Activated naive CD8-positive, alpha-beta T cell treated with anti-CD3 and anti-CD28 coated beads, Interleukin-2, amount 10 ng/mL, durations not matched to agents 7 days and 5 days (primary cell): ENCODE measurements at places on chromosomes 4 and X.

- DNase-seq: no peak
Observed at GRCh38 chrX:41594634-41595033, 94.1 kb upstream of the GPR34 start.

GRCh38 chr4:75822416-75822815 is 79.8 kb downstream of the PPEF2 start:
- no peak for DNase-seq

DNA sequence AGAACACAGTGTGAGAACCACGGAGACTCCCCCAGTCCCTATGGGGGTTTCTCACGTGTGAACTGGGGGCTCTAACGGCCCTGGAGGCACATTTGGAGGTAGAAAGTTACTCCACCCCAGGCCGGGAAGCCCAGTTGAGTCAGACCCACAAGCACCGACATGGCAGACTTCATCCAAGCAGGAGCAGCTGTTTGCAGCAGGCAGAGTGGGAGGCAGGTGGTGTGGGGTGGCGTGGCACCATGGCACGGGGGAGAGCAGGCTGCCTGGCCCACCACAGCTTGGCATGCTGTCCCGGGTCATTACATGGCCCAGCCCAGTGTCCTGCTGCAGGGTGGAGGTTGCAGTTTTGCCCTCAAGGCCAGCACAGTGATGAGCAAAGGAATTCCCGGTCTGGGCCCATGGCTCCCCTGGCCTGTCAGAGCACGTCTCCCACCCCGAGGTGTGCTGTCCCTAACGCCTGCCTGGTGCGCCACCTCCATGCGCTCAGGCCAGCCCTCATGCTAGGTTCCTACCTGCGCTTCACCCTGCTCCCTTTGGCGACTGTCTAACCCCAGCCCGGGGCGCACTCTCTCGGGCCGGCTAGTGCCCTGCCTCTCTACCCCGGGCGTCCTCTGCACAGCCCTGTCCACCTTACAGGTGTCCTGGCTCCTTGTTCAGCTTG is 90.6 kb upstream of the AFAP1 start:
- DNase-seq: no peak

DNA sequence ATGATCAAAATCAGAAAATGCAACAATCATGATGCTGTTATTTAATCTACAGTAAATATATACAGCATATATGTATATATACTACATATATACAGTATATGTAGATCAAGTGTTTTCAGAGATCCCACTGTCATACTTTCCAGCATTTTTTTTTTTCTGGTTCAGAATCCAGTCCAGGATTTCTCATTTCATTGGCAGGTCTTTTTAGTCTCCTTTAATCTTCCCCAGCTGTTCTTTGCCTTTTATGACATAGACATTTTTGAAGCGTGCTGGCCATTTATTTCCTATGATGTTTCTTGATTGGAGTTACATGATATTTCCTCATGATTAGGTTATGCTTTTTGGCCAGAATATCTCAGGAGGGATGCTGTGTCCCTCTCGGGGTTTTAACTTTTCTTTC is 92.0 kb upstream of the TLR2 start:
- DNase-seq: no peak

DNA sequence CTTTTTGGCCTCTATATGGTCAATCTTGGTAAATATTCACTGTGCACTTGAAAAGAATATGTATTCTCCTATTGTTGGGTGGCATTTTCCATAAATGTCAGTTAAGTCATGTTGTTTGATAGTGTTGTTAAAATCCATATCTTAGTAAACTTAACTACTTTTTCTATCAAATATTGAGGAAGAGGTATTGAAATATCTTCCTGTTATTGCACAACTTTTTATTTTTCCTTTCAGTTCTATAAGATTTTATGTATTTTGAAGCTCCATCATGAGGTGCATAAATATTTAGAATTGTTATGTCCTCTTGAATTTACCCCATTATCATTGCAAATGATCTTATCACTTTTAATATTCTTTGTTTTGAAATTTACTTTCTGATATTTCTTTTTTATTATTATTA is 3.4 kb downstream of the GK2 start:
- no peak for DNase-seq

GRCh38 chrX:30821116-30821515 is 67.9 kb downstream of the TAB3 start:
- DNase-seq: no peak

DNA sequence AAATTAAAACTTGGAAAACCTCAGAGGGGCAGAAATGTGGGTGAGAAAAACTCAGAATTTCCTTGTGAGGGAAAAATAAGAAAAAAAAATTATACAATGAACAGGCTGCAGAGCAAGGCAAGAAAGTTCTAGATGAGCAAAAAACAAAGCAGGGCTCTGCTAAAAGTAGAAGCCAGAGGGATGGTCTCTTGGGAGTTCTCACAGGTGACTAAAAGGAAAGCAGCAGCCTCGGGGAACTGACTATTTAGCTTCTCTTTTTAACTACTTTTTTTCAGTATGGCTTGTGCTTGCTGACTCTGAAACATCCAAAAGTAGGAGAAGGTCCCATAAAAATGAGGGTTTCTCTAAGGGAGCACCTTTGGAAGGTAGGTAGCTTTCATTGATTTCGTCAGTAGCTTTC is 36.4 kb downstream of the PCDH19 start:
- DNase-seq: no peak

DNA sequence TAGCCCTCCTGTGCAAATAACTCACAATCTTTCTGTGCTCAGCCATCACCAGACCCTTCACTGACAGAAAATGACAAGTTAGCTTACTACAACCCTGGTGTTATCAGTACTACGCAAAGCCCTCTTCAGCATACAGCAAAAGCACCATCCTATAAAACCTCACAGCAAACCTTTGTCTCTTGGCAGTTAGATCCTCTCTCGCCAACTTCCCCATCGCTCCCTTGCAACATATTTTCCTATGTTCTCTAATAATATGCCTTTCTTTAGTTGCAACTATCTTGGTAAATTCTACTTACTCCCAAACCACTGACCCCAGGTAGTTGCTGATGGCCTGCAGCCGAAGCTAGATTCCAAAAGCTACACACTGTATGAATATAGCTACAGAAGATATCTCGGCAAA is 856.9 kb upstream of the FRG1 start:
- no peak for DNase-seq

DNA sequence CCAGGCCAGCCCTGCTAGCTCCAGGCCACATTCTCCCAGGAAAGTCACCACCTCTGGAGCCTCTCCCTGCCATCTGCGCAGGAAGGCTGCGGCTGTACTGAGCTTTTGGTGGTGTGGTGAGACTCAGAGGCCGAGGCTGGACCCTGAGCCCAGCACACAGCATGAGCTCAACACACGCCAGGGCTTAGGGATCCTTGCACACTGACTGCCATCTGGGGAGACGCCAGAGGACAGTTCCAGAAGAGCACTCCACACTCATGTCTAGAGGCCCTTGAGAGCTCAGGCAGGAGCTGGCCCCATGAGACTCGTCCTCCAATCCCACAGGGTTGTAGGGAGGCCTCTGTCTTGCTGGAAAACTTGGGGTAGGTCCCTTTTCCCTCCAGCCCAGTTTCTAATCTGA is 40.6 kb downstream of the ABLIM2 start:
- no peak for DNase-seq

DNA sequence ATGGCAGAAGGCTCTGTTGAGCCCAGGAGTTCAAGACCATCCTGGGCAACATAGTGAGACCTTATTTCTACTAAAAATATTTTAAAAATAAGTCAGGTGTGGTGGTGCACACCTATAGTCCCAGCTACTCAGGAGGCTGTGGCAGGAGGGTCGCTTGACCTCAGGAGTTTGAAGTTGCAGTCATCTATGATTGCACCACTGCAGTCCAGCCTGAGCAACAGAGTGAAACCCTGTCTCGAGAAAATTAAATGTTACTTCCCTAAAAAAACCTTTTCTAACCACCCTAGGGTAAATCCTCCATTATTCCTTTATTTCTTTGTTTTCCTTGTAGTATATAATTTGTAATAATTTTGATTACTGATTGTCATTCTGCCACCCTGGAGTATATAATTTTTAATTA is 7.9 kb downstream of the FAM200B start:
- no peak for DNase-seq

DNA sequence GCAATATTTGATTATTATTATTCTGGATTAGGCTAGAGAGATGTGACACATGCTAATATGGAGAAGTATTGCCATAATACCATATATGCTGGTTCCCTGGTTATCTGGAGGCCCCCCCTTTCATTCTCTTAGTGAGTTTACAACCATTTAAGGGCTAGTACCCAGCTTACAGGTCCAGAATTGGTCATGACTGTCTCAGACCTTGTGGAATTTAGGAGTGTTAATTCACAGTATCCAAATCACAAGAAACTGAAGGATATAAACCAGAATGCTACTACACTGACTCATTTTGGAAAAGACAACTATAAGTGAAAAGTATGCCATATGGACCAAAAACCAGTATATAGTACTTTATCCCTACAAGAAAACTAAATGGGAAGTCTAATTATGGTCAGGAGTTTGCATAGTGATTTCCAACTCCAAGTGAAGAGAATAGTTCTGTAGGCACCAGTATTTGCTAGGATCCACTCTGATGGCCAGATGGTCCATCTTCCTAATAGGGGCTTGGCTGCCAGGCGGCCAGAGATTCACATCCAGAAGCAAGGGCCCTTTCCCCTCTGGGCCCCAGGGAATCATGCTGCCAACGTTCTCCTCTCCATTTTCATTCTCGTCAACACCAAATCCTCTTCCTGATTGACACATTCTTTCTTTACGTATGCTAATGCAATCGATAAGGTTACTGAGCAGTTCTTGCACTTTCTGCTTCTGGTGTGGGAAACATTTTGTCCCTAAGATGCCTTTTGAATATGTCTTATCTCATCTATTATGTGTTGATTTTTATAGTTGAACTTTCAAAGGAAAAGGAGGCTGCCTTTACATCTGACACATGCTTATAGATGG is 123.6 kb downstream of the SHROOM3 start:
- no peak for DNase-seq

DNA sequence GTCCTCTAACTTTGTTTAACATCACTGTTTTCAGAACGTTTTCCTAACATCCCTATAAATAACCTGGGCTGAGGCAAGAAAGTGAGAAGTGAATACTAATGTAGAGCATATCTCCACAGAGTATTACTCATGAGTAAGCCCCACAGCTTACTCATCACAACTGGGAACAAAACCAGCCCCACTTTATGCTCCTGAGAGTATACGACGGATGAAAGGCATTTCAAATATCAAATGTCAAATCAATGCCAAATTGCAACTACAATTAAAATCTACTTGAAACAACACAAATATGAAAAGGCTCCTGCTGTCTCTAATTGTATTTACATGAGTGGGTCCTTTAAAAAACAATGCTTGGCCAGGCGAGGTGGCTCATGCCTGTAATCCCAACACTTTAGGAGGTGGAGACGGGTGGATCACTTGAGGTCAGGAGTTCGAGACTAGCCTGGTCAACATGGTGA is 41.2 kb downstream of the SH3RF1 start:
- DNase-seq: no peak

GRCh38 chr4:6047130-6047673 is 29.0 kb upstream of the C4orf50 start:
- no peak for DNase-seq

DNA sequence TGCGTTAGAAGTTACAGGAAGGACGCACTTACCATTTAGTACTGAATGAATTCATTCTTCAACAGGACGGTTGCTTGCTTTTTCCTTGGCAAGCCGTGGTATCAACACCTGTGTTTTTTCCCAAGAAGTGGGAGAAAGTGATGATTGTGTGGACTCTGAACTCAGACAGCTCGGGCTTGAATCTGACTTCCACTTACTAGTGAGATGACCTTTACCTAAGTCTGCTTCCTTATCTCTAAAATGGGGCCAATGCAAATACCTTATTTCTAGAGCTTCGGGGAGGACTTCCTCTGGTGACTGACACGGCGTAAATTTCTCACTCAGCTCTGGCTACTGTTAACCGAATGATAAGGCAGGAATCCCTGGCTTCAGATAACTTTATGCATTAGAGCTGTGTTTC is 146.8 kb upstream of the RBPJ start:
- no peak for DNase-seq

DNA sequence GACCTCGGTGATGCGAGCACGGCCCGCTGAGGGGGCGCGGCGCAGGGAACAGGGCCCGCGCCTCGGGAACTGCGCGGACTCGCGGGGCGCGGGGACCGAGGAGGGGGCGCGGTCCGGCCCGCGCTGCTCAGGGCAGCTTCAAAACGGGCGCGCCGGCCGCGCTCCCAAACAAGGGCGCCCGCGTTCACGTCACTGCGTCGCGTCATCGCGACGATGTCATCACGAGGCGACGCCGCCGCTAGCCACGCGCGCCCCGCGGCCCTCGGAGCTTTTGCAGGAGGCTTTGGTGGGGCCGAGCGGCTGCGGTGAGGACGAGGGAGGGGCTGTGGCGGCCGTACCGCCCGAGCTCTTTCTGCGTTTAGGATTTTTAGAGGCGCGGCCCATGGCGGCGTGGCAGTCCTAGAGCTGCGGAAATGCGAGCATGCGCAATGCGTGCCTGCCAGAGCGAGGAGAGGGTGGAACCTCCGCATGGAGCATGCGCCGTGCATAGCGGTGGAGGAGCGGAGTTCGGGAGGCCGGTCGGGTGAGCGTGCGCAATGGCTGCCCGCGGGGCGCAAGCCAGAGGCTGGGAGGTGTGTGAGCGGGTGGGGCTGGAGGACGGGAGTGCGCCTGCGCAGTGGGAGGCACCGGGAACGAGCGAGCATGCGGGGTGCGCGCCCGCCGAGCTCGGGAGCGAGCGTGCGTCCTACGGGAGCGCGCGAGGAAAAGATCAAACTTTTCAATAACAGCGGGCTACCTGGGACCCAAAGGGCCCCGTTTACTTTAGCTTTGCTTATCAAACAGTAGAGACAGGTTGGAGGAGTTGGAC is at the start of gene PPP2R3B:
PPP2R3B (minus strand) TSS at position 140 of the 808 bp plus-strand sequence. CDS start 216 bp downstream, outside the sequence.
- peak; percentile 97 for DNase-seq

DNA sequence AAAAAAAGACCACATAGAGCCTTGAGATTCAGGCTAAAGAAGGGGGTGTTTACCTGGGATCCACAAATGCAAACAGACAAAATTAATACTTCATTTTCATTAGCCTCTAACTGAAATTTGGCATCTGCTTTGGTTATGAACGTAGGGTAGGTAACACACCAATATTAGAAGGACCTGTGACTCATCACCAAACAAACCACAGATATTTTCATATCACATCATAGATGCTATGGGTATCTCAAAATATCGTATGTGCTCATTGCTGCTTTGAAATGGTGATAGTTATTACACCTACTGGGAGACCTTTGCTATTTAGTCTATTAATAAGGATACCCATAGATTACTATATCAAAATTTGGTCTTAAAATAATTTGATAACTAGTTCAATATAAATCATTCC is 180.6 kb upstream of the MAP3K15 start:
- DNase-seq: no peak

DNA sequence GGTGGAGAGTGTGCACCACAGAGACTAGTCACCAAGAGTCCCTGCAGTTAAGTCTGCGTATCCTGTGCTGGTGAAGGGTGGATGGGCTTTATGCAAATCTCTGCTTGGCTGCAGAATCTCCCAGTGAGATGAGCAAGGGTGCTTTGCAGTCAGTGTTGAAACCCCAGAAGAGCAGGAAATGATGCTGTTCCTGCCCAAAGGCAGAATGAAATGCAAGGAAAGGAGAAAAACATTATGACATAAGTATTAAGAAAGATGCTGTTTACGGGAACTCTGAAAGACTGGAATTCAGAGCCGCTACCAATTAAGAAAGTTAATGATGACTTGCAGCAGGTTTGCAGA is 25.4 kb upstream of the ACSL1 start:
- no peak for DNase-seq

- no peak for DNase-seq
Observed at GRCh38 chrX:151543706-151544105, 19.8 kb upstream of the PASD1 start.
